ENCODE measurements at places on chromosomes 6 and 20.

DNA sequence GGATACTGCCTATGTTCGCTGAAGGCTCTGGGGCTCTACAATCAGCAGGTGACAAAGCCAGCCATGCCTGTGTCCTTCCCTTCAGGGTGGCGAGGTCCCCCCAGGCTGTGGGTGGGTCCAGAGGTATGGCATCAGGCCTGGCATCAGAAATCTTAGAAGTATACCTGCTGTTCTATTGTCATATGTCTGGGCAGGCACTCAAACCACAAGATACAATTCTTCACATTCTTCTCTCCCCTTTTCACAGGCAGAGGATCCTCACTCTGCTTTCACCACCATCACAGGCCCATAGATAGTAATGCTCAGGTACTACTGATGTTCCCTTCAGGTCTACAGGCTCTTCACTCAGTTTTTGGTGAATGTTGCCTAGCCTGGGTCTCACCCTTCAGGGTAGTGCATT, 1180.0 kb upstream of the CITED2 start:
- DNase-seq = no peak

DNA sequence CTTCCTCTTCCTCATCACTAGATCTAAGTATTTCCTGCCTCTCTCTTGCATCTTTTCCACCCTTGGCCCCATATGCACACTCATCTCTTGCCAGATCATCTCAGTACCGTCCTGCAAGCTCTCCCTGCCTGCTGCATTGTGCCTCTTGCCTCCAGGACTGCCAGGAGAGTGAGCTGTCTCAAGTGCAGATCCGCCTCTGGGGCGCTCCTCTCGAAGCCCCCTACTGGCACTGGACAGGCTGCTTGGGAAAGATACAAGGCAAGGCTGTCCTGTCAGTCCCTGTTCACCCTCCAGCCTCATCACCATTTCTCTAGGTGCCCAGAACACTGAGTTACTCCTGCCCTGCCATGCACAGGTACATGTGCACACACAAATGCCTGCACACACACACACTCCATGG, 10.2 kb downstream of the SYNDIG1 start:
- DNase-seq = no peak

GRCh38 chr6:45614488-45615285, 237.0 kb upstream of the SUPT3H start:
- no peak for DNase-seq

DNA sequence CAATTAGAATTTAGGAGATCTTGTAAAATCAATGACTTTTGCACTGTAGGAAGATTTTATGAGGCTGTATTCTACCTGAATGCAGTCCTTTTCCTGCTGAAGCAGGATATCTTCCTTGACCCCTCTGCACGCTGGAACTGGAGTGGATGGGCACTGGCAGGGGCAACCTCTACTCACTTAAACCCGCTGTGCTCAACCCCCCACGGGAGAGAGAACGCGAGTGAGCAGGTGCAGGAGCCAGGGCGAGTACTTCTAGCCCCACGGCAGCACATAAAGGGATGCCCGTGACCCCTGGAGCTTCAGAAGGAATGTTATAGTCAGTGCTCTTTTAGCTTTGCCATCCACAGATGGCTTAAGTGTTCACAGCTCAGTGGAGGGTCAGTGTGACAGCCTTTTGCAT, 1144.8 kb downstream of the EPHA7 start:
- DNase-seq = no peak

DNA sequence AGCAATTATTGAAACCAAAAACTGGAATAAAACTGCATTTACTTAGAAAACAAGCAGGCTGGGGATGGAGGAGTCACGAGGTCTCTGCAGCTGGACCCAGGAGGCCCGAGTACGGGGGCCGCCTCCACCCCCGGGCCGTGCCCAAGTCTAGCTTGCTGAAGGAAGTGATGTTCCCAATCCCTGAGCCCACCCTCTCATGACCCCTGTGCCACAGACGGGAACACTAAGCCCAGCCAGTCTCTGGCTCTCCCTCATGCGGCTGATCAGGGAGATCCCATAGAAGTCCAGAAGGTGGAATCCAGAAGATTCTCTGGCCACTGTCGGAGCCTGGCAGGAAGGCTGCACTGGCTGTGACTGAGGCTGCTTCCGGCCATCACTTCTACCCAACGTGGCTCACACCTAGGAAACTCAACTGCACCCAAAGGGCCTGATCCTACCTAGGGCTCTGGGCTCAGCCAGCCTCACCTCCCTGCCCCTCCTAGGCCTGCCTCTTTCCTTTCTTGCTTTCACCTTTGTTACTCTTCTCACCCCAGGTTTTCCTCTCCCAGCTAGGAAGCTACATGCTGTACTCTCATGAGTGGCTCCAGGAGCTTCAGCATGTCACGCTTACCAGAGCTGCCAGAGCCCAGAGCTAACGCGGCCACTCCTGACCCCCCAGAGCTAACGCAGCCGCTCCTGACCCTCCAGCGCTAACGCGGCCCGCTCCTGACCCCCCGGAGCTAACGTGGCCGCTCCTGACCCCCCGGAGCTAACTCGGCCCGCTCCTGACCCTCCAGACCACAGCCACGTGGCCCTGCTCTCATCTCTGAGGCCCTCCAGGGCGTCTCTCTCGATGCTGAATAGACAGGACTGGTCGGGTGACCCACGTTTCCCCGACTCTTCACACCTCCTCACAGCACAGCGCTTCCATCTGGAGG, 24.7 kb upstream of the HELZ2 start:
- no peak for DNase-seq

DNA sequence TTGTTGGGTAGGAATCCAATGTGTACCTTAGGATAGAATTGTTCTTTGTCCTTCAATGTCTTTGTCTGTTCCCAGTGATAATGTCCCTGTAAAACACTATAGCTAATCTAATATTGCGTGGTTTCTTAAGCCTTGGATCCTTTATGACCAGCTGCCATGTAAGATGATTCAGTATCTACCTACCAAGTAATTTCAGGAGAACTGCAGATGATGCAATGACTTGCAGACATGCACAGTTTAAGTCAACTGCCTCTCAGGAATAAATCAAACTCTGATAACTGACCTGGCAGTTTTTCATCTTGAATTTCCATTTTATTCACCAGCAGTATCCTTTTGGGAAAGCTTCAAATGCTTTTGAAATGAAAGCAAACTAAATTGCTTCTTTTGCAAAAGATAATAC, 157.8 kb downstream of the TPBG start:
- no peak for DNase-seq

GRCh38 chr20:58576603-58576970, 61.4 kb upstream of the APCDD1L start:
- no peak for DNase-seq

DNA sequence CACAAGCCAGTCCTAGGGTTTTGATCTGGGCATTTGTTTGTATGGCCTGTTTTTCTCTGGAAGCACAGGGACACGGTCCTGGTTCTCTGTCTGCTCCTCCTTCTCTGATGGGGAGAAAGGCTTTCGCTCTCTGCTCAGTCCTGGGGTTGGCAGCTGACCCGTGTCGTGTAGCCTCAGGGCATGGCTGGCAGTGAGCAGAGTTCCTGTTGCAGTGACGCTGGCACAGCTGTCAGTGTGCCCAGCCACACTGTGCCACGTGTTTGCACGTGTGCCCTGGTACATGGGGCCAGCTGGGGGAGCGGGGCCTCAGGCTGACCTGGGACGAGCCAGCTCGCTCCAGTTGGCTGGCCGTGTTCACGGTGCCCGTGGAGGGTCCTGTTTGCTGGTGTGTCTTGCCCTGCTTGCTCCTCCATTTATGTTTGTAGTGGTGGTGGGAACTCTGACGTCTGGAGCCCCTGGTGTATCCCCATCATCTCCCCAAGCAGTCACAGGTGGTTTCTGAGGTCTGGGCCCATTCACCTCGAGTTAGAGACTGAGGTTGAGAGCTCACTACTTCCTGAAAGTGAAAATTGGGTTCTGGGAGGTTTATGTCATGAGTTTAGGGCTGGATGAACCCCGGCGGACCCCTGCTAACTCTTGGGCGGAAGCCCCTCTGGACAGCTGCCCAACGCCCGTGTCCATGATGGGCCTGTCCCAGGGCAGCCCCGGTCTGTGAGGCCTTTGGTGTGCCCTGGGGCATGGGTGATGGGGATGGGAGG, 10.2 kb upstream of the DNAJC5 start:
- no peak for DNase-seq

DNA sequence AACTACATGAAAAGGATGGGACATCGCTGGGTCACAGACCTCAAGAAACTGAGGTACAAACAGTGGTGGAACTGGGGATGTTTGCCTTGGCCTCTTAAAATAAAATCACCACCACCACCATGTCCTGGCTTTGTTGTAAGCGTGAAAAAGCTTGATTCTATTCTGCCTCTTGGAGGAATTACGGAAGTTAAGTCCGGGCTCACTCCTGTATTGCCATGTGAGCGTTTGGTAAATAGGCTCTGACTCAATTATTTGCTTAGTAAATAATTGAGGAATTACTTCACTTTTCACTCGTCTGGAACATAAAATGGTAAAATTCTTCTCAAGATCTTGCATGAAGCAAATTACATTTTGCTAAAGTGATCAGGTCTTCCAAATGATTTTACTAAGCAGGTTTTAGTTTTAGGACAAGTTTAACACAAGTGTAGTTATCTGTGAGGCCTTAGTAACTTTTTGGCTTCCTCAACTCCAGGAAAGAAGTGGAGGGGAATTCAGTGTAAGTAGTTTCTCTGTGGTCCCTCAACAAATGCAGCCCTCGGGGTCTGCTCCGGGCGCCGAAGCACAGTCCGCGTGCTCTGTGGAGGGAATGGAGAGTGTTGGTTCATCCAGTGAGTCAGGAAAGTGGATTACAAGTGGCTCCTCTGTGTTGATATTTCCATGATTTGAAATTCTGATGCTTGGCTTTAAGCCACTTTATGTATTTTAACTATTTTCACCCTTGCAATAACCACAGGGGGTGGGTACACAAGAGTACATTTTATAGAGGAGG, 23.8 kb downstream of the IYD start:
- DNase-seq = no peak

DNA sequence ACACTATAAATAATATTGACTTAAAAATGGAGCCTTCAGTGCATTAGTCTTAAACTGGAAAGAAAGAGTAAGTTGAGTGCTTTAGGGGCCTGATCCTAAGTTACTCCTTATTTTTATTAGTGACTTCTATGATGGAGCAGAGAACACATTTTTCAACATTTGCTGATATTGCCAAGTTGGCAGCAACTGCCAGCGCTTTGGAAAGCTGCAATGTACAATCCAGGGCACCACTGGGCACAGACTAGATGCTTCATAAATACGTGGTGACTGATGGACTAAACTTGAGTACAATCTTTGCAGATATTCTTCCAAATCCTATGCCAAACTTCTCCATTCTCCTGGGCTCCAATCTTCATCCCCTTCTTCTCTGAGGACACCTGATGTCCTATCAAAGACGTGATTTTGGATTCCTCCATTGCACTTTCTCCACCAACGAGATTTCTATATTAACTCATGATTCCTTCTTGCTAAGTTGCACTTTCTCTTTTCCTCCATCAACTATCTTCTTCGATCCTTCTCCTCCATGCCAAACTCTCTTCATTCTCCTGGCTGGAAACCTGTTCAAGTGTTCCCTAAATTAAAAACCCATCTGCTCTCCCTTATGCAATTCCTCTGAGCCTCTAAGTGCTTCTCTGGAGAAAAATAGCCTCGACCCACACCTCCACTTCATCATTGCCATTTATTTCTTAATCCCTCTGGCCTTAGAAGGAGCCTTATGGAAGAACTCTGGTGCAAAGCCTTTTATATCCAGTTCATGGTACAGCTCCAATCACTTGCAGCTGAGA, 28.5 kb upstream of the PAK5 start:
- no peak for DNase-seq

DNA sequence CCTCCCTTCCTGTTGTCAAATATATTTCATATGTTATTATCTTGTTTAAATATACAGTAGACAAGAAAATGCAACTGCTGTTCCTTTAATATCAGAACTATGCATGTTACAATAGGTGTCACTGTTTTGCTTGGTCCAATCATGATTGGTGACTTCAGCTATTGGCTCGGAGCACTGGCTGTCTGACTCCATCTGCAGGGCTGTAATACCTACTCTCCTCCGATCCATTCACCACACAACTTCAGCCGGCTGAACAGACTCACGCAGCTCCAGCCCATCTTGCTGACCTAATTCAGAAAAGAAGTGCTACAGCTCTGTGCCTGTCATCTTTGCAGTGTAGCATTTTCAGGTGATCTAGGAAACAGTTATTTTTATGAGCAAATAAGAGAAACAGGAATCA, at the start of gene BTBD3:
TSS of gene BTBD3 (plus strand) at position 231 of the 400 bp plus-strand sequence. CDS start 383 bp downstream, outside the sequence.
- DNase-seq = no peak
